HT1080 (cell line): ENCODE measurements at places on chromosomes 6 and 20.
A peak's percentile ranks its signal among the peaks of the same experiment; 100 is the strongest.

- no peak for DNase-seq
Measured at GRCh38 chr6:137136065-137136464, 37.4 kb downstream of the IL22RA2 start.

GRCh38 chr20:53001498-53002301 lies 29.5 kb downstream of the TSHZ2 start:
- DNase-seq: no peak

DNA sequence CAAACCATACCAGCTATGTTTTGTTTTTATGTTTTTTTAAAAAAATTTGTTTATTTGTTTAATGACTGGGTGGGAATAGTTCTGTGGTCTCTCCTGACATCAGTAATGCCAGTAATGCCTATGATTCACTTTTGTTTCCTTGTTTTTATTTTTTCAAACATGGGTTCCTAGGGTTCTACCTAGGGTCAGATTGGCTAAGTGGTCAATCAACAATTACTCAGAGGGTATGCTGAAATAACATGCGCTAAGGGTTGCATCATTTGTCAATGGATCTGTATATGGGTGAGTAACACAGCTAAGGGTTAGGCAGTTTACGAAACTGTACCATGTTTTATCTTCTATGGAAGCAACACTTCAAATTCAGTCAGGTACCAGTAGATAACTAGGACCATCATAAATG lies 583.8 kb upstream of the GJE1 start:
- peak; percentile 14 for DNase-seq

GRCh38 chr20:62708591-62709536 lies at the start of gene NTSR1:
Gene NTSR1, plus strand, starts transcription at chr20:62708836. Its CDS starts 372 bp downstream, at chr20:62709208.
- no peak for DNase-seq

DNA sequence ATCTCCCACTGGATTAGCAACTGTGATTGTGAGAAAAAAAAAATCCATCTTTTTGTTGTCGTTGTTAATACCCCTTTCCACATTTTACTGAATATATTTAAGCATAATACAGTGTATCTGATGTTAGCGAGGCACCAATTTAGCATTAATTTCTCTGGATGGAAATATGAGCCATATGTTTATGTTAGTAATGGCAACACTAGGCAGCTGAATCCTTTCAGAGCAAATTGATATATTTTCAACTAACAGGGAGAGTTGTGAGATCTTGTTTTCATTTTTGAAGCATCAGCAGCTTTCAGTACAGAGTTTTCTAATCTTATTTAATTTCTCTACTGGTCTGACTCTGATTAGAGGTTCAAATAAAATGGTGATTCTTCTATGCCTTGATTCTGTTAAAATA lies 84.8 kb upstream of the HDAC2 start:
- DNase-seq: no peak

- no peak for DNase-seq
Measured at GRCh38 chr6:4449409-4449808, 314.0 kb upstream of the ECI2 start.

DNA sequence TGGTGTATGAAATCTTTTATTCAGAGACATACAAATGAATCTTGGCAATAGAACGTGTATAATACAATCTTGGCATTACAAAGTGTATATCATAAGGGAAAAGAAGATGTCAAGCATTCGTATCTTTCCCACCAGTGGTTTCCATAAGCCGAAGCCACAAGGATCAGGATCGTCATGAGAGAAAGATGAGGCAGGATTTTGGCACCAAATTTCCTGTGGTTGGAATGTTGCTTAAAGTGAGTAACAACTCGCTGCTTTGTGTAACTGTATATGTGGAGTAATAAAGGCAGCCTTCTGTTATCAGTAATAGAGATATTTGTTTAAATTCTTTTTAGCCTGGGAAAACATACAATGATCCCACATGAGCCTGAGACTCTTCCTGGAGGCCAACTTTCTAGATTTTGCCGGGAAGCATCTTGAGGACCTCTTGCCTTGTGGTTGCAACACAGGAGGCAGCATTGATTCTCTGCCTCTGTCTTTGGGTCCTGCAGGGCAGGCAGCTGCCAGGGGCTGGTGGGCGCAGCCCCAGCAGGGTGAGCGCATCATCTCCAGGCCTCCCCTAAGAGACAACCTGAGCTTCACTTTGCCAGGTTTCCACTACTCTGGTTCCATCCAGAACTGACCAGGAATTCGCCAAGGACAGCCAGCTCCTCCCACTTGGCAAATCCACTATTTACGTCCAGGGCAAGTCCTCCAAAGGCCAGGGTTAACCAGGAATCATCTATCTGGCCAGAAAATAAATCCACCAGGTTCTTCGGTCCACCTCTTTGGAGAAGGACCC lies 230.9 kb upstream of the SULF2 start:
- DNase-seq: peak; percentile 13

GRCh38 chr6:56958481-56958880 lies 3.6 kb downstream of the BEND6 start:
- peak; percentile 60 for DNase-seq

DNA sequence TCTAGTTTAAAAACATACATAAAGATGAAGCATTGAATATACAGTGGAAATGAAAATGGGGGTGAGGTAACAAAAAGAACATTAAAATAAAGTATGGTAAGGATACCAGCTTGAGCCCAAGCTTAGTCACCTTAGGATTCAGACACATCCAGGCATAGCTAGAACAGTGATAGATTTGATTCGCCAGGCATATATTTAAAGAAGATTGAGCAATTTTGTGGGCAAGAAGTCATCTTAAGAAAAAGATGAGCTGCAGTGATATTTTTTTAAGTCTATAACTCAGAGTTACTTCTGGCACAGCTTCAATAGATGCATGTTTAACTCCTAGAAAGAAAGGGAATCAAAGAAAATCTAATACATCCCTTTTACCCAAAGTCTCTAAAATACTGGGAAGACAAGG lies 97.9 kb downstream of the BMP5 start:
- peak; percentile 31 for DNase-seq

GRCh38 chr6:169738204-169738975 lies 13.0 kb downstream of the DYNLT2 start:
- no peak for DNase-seq

GRCh38 chr6:2950713-2951112 lies 20.7 kb downstream of the SERPINB6 start:
- no peak for DNase-seq

GRCh38 chr6:158839796-158840195 lies 20.6 kb upstream of the EZR start:
- DNase-seq: no peak

DNA sequence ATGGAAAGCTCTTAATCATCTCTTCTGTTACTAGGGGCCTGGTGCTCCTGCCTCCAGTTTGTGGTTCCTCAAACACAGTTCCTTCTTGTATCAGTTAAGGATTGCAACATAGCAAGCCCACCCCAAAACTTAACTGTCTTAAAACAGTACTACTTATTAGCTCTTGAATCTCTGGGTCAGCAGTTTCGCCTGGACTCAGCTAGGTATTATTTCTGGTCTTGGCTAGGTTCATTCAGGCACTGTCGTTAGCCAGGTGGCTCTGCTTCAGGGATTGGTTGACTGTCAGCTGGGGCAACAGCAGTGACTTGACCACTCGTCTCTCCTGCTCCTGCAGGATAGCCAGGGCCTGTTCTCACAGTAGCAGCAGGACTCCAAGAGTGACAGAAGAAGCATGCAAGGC lies 30.0 kb upstream of the RALY start:
- DNase-seq: no peak

DNA sequence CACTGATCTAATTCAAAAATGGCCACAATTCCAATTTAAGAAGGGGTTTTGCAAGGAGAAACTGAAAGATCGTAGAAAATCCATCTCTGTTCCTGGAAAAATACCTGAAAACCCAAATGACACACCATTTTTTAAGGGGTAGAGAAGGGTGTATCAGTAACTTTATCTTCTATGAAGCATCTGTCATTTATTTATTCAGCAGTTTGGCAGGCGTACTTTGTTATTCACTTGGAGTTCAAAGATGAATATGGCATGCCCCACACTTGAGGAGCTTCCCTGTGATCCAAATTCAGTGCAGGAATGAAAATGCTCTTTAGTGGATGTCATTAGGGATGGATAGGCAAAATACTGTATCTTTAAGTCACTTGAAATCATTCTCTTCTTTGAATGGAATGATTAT lies 7.2 kb downstream of the HINT3 start:
- DNase-seq: no peak

DNA sequence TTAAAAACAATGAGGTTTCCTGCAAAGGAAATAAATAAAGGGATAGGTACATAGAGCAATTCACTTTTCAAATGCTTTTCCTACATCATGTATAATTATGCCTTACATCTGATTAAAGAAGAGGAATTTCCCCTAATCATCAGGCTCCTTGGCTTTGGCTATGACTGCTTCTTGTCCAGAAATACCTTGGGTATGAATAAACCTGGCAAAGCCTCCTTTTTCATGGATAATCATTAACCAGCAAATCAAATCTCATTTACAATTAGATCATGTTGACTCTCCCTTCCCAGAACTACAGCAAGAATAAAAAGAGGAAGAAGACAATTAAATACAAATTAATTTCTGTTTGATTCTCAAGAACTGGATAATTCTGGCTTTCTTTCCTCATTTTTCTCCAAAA lies 58.0 kb upstream of the CD2AP start:
- no peak for DNase-seq

GRCh38 chr6:28335040-28335563 lies 846 bp downstream of the ZSCAN31 start:
- DNase-seq: no peak

DNA sequence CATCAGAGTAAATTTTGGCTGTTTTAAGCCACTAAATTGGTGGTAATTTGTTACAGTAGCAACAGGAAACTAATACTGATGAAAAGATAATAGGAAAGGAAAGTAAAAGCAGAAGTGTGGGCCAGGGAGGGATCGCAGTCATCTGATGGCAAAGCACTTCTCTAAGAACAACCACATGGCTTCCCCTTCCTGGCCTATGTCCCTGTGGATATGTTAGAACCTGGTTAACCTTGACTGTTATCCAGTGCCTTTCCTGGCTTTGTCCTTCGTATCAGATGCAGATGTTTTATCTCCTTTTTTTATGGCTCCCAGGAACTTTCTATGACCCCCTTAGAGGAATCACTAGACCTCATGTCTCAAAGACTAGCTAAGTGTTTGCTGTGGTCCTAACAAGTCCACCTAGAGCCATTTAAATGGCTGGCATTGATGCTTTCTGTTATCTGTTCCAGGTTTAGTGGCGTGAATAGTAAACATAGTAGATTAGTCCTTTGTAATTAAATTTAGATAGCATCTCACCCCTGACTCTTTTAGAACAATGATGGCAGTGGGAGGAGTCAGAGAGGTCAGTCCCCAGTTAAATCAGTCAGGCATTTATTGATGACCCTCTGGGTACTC lies 79.2 kb upstream of the PHACTR2 start:
- no peak for DNase-seq

- DNase-seq: no peak
Measured at GRCh38 chr6:75025371-75025770, 180.5 kb downstream of the COL12A1 start.

DNA sequence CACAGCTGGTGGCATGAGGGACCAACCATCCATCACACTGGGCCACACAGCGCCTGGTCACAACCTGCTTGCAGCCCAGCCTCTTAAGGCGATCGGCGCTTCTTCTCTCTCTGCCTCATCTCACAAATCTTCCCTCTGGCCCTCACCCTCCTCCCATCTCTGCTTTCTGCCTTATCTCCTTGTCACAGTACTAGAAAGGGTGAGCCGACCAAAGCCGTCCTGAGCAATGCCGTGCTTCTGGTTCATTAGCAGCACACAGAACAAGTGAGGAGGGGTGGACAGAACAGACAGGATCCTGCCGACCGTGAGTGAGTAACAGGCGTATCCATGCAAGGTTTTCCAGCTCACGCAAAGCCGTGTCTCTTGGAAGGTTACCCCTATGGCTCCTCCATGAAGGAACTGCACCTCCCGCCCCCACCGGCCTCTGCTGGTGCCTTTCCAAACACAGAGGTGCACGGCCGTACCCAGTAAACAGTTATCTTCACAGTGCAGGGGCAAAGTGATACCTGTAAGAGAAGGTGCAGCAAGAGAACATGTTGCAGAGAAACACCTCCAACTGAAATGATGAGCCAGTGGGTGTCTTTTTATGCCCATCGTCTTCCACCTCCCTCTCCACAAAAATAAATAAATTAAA lies 331.7 kb downstream of the FARS2 start:
- DNase-seq: no peak

DNA sequence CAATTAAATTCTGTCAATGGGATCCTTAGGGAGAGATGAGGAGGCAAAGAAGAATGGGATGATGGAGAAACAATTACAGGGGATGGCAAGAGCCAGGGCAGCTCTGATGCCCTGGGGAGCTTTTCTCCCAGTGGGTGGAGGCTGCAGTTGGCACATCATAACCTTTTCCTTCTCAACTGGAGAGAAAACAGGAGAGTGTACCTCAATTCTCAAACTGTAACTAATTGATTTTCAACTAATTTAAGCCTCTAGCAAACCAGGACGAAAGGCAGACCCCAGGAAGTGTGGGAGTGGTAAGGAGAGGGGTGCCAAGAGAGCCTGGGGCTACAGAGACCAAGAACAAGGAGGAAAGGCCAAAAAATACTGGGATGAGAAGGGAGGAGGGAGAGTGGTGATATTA lies 5.7 kb downstream of the BMP5 start:
- no peak for DNase-seq

DNA sequence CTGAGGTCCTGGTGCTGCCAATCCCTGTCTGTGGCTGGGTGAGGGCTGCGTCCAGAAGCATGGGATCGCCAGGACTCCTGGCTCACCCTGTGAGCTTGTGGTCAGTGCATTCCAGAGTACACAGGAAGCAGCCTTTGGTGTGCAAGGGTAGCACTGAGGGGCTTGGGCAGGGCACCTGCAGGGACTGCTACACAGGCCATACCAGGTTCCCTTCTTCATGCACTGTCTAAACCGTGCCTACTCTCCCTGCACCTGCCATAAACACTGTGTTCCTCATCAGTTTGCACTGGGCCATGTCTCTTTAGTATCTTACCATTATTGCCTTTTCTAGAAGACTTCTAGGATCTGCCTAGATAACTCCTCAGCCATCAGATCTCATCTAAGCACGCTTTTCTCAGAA lies 72.8 kb upstream of the NKX2-2 start:
- no peak for DNase-seq

GRCh38 chr6:30840084-30840934 lies 44.0 kb upstream of the DDR1 start:
- no peak for DNase-seq

- DNase-seq: no peak
Measured at GRCh38 chr20:59232618-59233017, 67.8 kb upstream of the EDN3 start.

DNA sequence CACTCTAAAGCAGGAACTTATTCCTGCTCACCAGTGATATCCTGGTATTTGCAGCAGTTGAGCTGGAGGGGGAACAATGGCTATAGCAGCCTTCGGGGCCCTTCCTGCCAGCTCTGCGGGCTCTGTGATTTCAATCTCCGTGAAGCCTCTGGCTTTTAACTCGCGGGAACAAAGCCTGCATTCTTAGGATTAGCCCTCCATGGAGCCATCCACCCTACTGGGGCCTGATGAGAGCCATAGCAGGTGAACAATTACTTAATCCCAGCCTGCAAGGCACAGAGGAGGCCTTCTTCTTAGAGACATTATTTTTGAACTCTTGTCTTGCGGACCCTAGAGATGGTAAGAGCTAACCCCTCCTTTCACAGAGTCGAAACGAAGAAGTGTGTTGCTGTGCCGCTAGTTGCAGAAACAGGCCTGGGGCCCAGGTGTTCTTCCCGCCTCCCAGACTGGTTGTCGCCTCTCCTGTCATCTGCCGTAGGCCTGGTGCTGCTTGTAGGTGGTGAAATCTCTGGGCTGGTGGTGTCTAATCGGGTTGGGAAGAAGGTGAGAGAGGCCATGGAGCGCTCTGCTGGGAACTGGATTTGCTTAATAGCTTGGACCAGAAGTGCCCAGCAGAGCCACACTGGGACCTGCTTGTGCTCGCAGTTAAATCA lies 9.7 kb downstream of the GHRH start:
- no peak for DNase-seq

- no peak for DNase-seq
Measured at GRCh38 chr20:10362674-10363073, 71.3 kb downstream of the MKKS start.
